Osteoblast (primary cell): ENCODE measurements at places on chromosomes 4 and X. TPM values are rescaled to one million over a fixed set of nuclear protein-coding genes. Genes with fewer than 3 reads are reported as not detected.

- H3K4me3 ChIP-seq = no peak overlapping the region
- peak overlapping the region; percentile 89 for H3K27ac ChIP-seq
- H3K4me1 ChIP-seq = peaks cover 19% of the 10 kb centered on the region
- H3K27me3 ChIP-seq = no peaks in the 10 kb centered on the region
Measured at GRCh38 chrX:10755439-10756334, 135.3 kb upstream of the MID1 start.

DNA sequence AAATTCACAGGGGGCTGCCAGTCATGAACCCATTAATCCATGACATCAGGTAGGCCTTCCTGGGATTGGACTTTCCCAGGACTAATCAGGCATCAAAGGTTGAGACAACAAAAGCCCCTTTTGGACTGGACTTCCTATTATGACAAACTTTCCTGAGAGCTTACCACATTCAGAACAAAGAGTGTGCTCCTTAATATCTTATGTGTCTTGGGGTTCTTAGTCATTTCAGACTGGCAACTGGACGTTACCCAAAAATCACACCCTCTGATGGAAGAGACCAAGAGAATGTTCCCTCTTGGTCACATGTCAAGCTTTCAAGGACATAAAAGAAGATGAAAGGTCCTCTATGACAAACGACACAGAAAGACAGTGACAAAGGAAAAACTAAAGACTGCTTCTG, 31.6 kb upstream of the PPP1R2C start:
- no peaks in the 10 kb centered on the region for H3K27me3 ChIP-seq
- no peak for DNase-seq
- no peaks in the 10 kb centered on the region for H3K4me1 ChIP-seq
- no peaks in the 10 kb centered on the region for H3K36me3 ChIP-seq
- no peak overlapping the region for H3K27ac ChIP-seq

DNA sequence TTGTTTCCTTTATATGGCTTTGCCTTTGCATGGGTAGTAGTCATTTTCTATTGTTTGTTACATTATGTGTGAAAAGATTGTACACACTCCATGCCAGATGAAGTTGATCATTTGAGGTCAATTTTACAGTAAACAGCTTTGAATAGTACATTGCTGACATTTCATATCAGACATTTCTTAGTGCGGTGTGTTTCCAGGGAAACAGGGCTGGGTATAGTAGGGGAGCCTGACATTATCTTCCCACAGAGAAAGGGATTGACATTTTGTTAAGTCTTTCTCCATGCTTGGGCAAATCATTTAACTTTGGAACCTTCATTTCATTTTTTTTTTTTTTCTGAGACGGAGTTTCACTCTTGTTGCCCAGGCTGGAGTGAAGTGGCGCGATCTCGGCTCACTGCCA, 5.0 kb downstream of the FUNDC2 start:
- H3K27me3 ChIP-seq = no peaks in the 10 kb centered on the region
- peaks cover 8% of the 10 kb centered on the region for H3K4me1 ChIP-seq
- DNase-seq = no peak
- no peaks in the 10 kb centered on the region for H3K36me3 ChIP-seq

GRCh38 chr4:86497980-86498862, 95.9 kb upstream of the PTPN13 start:
- H3K4me3 ChIP-seq = no peak overlapping the region
- H3K27me3 ChIP-seq = no peaks in the 10 kb centered on the region
- peaks cover 21% of the 10 kb centered on the region for H3K4me1 ChIP-seq
- no peaks in the 10 kb centered on the region for H3K36me3 ChIP-seq
- H3K27ac ChIP-seq = no peak overlapping the region

- no peak overlapping the region for H3K27ac ChIP-seq
- no peaks in the 10 kb centered on the region for H3K27me3 ChIP-seq
- no peak overlapping the region for H3K4me3 ChIP-seq
- H3K4me1 ChIP-seq = peaks cover 4% of the 10 kb centered on the region
- H3K36me3 ChIP-seq = no peaks in the 10 kb centered on the region
Measured at GRCh38 chr4:103054030-103054429, 22.5 kb downstream of the SLC9B2 start.

DNA sequence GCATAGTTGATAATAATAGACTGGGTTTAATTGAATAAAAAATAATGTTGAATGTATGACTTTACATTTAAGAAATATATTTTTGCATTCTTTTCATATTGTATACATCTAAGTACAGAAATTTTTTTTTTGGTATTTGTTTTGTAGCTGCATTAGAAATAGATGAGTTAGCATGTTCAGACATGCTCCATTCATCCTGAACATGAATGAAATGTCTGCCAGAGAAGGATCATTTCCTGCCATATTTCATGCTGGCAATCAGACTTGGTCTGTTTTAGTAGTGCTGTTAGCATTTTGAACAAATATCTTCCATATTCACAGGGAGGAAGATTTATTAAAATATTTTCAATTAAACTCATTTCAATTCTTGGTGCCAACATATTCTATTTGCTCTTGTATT, 98.9 kb downstream of the FRMPD4 start:
- H3K27ac ChIP-seq = no peak overlapping the region
- no peaks in the 10 kb centered on the region for H3K36me3 ChIP-seq
- H3K4me1 ChIP-seq = peaks cover 9% of the 10 kb centered on the region
- no peak overlapping the region for H3K4me3 ChIP-seq
- no peaks in the 10 kb centered on the region for H3K27me3 ChIP-seq

DNA sequence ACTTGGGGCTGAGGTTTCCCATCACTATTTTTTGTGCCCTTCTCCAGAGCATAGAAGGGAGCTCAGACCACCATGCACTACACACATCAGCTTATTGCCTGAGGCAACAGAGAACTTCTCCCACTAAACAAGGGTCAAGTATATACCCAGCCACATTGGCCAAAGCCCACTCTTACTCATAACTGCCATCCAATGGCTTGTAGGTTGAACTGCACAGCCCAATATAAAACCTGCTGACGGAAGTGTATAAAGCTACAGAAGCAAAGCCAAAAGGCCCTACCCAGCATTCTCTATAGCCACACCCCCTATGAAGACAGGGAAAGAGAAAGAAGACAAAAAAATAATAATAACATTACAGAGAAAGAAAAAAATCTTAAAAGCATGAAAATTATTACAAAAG, 139.7 kb downstream of the LRBA start:
- peaks cover 5% of the 10 kb centered on the region for H3K36me3 ChIP-seq
- H3K4me1 ChIP-seq = no peaks in the 10 kb centered on the region
- no peak overlapping the region for H3K27ac ChIP-seq

DNA sequence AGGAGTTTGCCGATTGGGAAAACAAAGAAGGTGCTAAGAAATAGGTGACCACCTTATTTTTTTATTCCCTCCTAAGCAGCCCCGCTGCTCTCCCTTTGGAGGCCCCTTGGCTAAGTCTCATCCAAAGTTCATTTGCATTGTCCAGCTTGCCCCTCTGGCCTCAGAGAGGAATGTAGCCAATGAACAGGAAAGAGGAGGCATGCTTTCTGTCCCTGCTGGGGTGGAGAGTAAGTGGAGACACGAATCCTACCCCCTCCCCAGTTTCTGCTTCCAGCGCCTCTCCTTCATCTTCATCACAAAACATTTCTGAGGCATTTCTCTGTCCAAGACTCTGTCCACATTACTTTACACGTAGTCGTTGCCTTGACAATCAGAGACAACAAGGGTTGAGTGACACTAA, 38.7 kb downstream of the NLGN3 start:
- peaks cover 11% of the 10 kb centered on the region for H3K4me1 ChIP-seq
- no peak overlapping the region for H3K27ac ChIP-seq
- no peaks in the 10 kb centered on the region for H3K36me3 ChIP-seq
- H3K27me3 ChIP-seq = peaks cover 4% of the 10 kb centered on the region
- DNase-seq = no peak

DNA sequence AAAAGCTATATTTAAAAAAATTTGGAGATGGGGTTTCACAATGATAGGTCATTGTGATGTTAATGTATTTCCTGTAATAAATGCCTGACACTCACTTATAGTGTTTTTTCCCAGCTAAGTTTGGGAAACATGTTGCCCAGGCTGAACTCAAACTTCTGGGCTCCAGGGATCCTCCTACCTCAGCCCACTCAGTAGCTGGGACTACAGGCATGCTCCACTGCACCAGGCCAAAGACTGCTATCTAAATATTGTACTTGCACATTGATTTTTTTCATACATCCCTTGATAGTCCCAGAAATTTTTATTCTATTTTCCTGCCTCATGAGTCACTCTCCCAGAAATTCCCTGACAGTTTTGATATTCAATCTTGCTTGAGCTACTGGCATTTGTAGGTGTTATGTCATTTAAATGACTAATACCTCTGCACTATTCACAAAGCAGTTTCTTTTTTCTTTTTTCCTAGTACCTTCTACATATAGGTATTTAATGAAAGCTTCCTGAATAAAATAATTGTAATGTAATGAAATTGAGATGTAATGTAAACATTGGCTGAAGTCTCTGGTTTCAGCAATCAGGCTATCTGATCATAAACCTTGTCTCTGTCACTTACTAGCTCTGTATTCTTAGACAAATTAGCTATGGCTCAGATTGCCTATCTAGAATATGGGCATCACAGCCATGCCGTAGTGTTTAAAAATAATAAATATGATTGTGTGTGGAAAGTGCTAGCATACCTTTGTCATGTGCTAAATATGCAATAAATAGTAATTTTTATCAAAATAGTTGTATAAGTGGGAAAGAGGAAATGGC, 1973.0 kb upstream of the AGA start:
- H3K27ac ChIP-seq = no peak overlapping the region
- H3K36me3 ChIP-seq = no peaks in the 10 kb centered on the region
- no peak overlapping the region for H3K4me3 ChIP-seq
- no peaks in the 10 kb centered on the region for H3K27me3 ChIP-seq
- no peak for DNase-seq
- no peaks in the 10 kb centered on the region for H3K4me1 ChIP-seq

GRCh38 chr4:121794505-121795188, 6.5 kb upstream of the EXOSC9 start:
- H3K27me3 ChIP-seq = no peaks in the 10 kb centered on the region
- H3K36me3 ChIP-seq = no peaks in the 10 kb centered on the region
- no peak overlapping the region for H3K27ac ChIP-seq
- H3K4me1 ChIP-seq = peaks cover 28% of the 10 kb centered on the region

DNA sequence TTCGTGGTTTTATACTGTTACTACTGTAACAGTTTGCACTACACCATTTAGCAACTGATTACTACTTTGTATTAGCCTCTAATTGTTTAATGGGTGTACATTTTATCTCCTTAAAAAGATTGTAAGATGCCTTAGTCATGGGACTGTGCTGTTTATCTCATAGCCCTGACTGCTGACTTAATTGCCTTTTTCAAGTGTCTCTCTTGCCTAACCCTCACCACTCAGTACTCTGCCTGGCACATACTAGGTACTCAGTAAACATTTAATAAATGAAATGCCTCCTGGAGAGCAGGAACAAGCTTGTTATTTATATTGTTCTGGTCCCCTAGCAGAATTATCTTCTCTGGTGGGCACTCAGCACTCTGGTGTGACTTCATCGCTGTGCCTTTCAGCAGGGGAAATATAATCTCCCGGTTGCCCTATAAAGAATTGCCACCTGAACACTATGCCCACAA, 1.7 kb upstream of the STIM2 start:
- DNase-seq = no peak
- peak overlapping the region; percentile 74 for H3K4me3 ChIP-seq
- H3K36me3 ChIP-seq = no peaks in the 10 kb centered on the region
- H3K4me1 ChIP-seq = peaks cover 26% of the 10 kb centered on the region
- no peaks in the 10 kb centered on the region for H3K27me3 ChIP-seq
- H3K27ac ChIP-seq = no peak overlapping the region

DNA sequence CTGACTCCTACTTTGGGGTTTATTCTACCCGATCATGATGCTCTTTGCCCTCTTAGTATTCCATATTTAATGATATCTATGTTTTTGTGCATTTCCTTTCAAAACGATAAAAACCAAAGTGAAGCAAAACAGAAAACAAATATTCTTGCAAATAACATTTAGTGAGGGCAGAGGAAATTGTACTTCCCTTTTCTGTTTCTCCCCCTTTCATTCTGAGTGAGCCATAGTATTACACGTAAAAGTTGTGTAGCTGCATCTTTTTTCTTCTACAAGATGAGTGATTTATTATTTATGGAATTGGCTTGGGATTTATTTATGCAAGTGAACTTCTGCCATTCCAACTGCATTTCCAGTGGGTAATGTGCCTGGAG, 109.9 kb downstream of the AFF2 start:
- no peak overlapping the region for H3K4me3 ChIP-seq
- DNase-seq = no peak
- no peaks in the 10 kb centered on the region for H3K4me1 ChIP-seq
- H3K27me3 ChIP-seq = no peaks in the 10 kb centered on the region
- H3K27ac ChIP-seq = no peak overlapping the region

DNA sequence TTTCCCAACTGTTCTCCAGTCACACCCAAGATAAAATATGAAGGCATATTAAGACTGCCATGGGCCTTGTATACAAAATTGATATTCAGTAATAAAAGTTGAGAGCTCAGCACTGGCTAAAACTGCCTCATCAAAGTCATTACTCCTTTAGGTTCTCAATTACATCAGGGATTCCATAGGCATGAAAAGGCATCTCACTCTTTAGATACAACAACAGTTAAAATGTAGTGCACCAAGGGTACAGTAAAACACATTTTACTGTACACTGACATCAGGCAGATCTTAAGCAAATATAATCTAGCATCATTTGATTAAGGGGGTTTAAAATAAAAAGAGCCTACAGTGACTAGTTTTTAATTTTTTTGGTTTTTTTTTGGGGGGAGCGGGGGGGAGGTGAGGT, 107.7 kb downstream of the PPP3CA start:
- no peak overlapping the region for H3K4me3 ChIP-seq
- H3K36me3 ChIP-seq = no peaks in the 10 kb centered on the region
- H3K27me3 ChIP-seq = no peaks in the 10 kb centered on the region

GRCh38 chr4:24477919-24478318, 106.4 kb downstream of the DHX15 start:
- no peaks in the 10 kb centered on the region for H3K36me3 ChIP-seq
- no peak overlapping the region for H3K4me3 ChIP-seq
- DNase-seq = peak; percentile 85
- H3K27ac ChIP-seq = no peak overlapping the region

DNA sequence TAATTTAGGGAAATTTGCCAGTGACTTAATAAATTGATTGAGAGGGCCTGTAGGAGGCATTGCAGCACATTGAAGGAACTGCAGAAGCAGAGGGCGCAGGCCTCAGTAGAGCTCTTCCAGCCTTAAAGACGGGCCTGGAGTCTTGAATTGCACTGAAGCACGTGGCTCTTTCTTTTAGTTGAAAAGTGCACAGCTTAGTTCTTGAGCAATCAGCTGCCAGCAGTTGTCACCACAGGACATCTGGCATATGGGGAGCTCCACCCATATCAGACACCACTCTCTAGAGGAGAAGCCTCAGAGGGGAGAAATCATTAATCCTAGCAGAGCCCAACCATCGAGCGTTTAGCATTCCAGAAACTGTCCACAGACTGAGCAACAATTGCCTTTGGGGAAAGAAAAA, 16.0 kb upstream of the FGF16 start:
- no peak for DNase-seq
- H3K4me1 ChIP-seq = peaks cover 29% of the 10 kb centered on the region
- no peak overlapping the region for H3K27ac ChIP-seq
- H3K4me3 ChIP-seq = no peak overlapping the region

The SPANXD gene
- total RNA-seq = not detected in 2 replicates

The RS1 gene
- not detected in 2 replicates for total RNA-seq

The USP26 gene
- total RNA-seq = not detected in 2 replicates

The STATH gene
- not detected in 2 replicates for total RNA-seq

The XAGE2 gene
- total RNA-seq = not detected in 2 replicates

The MAP7D2 gene
- total RNA-seq = under 0.01 and 0.36 TPM in 2 replicates
